H9 (cell line): ENCODE measurements at places on chromosomes 2 and 18. TPM values are rescaled to one million over a fixed set of nuclear protein-coding genes. Genes with fewer than 3 reads are reported as not detected.

DNA sequence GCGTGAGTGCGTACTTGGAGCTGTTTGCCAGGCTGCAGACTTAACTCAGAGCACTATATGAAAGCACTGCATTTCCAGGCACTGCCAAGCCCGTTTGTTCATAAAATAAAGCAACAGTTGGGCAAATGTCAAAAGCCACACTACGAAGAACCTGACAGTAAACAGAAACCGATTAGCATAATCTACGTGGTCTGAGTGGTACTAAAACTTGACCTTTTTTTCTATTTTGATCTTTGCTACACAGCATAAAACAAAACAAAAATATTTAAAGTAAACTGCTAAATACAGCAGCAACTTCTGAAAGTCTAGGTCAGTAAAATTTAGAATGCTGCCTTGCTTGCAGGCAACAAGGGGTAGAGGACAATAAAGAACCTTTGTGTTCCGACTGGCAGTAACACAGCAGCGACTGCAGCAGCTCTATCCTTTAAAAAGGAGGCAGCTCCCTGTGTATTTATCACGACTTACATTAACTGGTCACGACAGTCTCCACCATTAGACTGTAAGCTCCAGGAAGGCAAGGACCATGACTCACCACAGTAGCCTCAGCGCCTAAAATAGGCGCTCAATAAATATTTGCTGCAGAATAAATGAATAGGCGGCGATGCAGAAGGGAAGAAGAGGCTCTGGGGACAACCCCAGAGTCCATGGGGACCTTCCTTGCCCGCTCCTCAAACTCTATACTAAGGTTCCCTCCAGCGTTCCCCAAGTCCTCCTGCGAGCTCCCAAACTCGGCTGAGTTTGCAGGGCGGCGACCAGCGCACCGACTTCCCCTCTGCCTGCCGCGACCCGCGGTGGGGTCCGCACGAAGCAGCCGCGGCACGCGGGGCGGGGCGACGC, 902 bp downstream of the SS18 start:
- peak; percentile 46 for DNase-seq

DNA sequence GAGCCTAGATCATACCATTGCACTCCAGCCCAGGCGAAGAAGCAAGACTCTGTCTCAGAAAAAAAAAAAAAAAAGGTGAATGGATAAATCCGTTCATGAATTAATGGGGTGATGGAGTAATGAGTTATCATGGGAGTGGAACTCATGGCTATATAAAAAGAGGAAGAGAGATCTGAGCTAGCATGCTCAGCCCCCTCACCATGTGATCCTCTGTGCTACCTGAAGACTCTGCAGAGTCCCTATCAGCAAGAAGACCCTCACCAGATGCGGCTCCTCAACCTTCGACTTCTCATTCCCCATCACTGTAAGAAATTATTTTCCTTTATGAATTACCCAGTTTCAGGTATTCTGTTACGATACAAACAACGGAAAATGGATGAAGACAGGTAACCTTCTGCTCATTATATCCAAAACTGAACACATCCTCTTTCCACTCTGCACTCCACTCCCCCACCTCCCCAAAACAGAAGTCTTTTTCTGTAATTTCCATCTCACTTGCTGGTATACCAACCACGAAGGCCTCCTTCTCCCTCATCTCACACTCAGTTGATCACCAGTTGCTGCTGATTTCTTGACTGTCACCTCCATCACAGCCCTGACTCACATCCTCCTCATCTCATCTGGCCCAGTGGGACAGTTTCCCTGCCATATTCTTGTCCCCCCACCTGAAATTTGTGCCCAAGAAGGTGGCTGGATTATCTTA, 8.8 kb downstream of the RETREG2 start:
- no peak for DNase-seq

The IFIH1 gene
- 0.81 and 1.1 TPM in 2 replicates for total RNA-seq

DNA sequence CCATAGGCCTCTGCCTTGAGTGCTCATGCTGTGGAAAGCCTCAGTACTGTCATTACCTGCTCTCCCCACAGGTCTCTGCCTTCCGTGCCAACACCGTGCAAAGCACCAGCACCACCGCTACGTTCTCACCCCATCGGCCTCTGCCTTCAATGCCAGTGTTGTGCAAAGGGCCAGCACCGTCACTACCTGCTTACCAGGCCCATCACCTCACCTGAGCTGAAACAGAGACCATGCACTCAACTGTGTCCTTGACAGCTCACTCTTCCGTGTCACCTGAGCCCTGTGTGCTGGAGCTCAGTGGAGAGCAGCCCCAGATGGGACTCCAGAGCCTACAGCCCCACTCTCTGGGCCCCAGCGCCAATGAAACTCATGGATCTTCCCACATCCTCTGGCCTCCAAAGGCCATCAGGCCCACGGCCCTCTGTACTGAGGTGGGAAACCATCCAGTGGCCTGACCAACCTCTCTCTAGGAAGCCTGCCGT, 62.7 kb downstream of the ZNF516 start:
- DNase-seq, result no peak

- DNase-seq, result peak; percentile 73
Measured at GRCh38 chr2:211745295-211746097, 793.1 kb downstream of the ERBB4 start.

The ASB18 gene
- not detected in 2 replicates for total RNA-seq

The ME2 gene
- 46.4 and 49.4 TPM in 2 replicates for total RNA-seq

- no peak for DNase-seq
Measured at GRCh38 chr2:25825238-25825637, 53.0 kb downstream of the ASXL2 start.

GRCh38 chr18:58788470-58788869, 76.2 kb upstream of the ZNF532 start:
- no peak for DNase-seq

GRCh38 chr2:238406221-238406997, 20.3 kb upstream of the ASB1 start:
- no peak for DNase-seq

The ATP6V1C2 gene
- 0.72 and 1.2 TPM in 2 replicates for total RNA-seq

GRCh38 chr18:63468575-63468974, 8.2 kb upstream of the SERPINB5 start:
- DNase-seq, result no peak

- no peak for DNase-seq
Measured at GRCh38 chr2:46372475-46372874, 75.3 kb downstream of the EPAS1 start.

The ARHGAP15 gene
- total RNA-seq, result not detected in 2 replicates

- DNase-seq, result peak; percentile 75
Measured at GRCh38 chr18:48709371-48710062, 170.7 kb downstream of the CTIF start.

DNA sequence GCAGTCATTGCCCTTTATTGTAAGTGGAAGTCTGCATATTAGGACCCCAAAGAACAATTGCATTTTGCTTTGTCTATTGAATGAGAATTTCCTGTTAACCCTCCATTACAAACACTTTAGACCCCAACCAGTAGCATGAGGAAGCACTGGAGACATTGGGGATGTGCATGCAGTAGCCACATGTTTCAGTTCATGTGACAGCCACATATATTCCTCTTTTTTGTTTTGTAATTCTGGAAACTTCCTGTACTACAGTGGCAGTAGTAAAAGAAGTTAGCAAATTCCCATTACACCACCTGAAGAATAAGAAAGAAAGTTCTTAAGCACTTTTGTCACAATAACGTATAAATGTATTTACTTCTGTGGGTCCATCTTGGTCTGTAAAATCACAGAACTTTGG, 281.1 kb upstream of the SLC14A2 start:
- no peak for DNase-seq
